ENCODE measurements at places on chromosomes 1 and 21.

DNA sequence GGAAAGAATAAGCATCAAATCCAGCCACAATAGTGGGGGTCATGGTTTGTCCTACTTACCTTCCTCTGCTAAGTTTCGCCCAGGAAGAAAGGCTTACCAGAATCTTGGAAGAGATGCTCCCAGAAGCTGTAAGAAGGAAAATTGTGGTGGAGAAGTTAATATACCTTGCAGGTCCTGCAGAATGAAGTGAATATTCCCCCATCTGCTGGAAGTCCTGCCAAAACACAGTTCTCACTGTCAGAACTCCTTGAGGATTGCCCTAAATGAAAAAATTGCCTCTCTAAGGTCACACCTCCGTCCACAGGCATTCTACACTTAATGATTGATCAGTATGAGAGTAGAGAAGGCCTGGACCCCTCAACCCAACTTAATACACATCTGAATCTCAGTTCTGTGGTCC lies 78.4 kb upstream of the RGS21 start:
- no peak for DNase-seq

DNA sequence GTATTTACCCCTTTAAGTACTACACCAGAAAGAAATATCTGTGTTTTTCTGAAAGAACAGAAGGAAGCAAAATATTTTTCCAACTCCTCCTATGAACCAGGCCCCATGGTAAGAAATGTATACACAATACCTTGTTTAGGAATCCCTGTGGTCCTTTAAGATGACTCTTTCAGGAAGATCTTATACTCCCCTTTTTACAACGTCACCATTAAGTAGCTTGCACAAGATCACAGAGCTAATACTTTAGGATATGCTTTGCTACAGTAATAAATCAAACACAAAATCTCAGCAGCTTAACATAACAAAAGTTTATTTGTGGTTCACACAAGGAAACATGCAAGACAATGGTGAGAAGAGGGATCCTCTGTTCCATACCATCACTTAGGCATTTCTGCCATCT lies 8.8 kb upstream of the LAMB3 start:
- no peak for DNase-seq

GRCh38 chr1:115977499-115978258 lies 1.4 kb downstream of the SLC22A15 start:
- DNase-seq = no peak

- no peak for DNase-seq
Observed at GRCh38 chr1:231613419-231614349, 12.9 kb upstream of the DISC1 start.

DNA sequence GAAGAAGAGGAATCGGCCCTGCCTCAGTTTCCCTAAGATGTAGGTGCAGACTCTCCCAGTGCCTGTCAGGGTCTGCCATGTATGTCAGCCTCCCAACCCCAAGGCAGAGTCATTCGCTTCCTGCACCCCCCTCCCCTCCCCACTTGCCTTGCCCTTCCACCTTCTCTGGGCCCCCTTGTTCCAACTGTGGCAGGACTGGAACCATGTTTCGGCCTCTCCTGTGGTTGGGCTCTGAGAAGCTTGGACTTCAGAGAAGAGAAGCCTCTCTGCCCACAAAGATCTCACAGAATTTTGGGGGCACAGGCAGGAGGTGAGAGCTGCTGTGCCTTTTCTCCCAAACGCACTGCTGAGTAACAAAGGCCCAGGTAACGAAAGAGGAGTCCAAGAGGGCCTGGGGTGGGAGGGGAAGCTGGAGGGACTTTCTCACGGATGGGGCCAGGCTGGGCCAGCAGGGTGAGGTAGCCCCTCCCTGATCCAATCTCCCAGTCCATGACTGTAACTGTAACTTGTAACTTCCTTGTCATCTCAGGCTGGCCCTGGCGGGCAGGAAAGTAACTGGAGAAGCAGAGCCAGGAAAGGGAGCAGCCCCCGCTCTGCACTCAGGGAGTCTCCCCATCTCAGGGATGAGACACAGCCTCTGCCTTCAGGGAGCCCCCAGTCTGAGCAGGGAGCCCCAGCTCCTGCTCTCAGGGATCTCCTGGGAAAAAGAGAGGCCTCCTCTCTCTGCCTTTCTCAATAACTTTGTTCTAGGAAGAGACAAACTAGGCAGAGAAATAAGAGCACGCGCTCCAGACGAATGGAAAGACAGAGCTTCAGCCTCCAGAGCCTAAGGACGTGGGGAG lies 11.3 kb downstream of the CRABP2 start:
- no peak for DNase-seq

GRCh38 chr1:108046026-108046425 lies 81.0 kb upstream of the VAV3 start:
- DNase-seq = no peak

DNA sequence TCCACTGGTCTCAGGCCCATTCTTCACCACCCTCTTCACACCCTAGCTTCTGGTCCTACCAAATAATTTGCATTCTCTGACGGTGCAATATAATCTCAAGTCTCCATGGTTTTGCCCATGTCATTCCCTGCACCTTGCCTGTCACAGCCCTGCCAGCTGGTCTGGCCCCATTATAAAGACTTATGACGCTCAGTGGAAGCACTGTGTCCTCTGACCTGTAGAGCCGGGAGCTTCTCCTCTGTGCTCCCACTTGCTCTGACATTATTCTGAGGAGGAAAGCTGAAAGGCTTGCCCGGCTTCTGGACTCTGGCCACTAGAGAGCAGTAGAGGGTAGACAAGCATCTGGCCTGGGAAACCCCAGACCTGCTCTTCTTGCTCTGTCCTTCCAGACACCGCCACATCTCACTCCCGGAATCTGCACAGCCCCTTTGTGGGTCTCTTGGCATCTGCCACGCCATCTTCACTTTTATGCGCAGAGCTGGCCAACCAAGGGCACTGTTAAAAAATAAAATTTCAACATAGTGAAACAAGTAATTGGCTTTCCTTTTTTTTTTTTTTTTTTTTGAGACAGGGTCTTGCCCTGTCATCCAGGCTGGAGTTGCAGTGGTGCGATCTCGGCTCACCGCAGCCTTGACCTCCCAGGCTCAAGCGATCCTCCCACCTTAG lies 44.4 kb downstream of the NENF start:
- peak; percentile 59 for DNase-seq

DNA sequence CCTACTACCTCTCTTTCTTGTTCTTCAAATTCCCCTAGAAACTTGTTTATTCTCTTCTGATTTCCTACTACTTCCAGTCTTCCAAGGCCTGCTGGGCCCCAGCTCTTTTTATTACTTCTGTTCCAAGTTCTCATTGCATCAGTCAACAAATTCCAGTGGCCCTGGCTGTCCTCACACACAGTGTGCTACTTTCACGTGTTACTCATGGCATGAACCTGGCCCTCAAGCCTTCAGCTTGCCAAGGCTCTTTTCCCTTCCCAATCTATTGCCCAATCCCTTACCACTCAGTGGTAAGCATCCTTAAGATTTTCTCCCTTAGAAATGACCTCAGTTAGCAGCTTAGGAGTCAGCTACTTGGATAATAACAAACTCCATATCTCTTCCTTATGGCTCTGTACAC lies 613.5 kb downstream of the LMO4 start:
- no peak for DNase-seq

All from hematopoietic multipotent progenitor cell treated with erythropoietin and hydrocortisone succinate and interleukin-3 and kit ligand, for 17 days (in vitro differentiated cells).